ENCODE measurements at places on chromosomes 11 and 22.

DNA sequence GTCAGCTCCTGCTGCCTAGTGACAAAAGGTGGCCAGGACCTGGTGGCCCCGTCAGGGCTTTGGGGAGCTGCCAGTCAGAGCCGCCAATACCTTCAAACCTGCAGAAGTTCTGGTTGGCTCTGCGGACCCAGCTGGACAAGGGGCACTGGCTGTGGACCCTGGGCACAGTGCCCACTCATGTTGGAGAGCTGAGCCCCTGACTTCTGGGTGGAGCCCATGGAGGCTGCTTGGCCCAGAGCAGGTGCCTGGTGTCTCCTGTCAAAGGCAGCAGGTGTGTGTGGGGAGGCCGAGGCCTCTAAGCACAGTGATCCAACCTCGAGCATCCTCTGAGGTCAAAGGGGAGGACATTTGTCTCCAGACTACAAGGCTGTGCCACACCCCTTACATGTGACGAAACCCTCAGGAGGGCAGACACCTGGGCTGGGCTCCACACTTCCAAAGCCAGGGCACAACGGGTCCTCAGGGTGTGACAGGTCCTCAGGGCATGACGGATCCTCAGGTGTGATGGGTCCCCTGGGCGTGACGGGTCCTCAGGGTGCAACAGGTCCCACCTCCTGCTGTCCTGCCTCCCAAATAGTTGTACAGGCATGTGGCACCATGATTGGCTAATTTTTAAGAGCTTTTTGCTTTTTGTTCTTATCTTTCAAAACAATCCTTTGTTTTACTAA, 37.0 kb downstream of the MUC2 start:
- no peak for DNase-seq

- DNase-seq: no peak
Observed at GRCh38 chr11:83572581-83573496, 286.7 kb upstream of the CCDC90B start.

DNA sequence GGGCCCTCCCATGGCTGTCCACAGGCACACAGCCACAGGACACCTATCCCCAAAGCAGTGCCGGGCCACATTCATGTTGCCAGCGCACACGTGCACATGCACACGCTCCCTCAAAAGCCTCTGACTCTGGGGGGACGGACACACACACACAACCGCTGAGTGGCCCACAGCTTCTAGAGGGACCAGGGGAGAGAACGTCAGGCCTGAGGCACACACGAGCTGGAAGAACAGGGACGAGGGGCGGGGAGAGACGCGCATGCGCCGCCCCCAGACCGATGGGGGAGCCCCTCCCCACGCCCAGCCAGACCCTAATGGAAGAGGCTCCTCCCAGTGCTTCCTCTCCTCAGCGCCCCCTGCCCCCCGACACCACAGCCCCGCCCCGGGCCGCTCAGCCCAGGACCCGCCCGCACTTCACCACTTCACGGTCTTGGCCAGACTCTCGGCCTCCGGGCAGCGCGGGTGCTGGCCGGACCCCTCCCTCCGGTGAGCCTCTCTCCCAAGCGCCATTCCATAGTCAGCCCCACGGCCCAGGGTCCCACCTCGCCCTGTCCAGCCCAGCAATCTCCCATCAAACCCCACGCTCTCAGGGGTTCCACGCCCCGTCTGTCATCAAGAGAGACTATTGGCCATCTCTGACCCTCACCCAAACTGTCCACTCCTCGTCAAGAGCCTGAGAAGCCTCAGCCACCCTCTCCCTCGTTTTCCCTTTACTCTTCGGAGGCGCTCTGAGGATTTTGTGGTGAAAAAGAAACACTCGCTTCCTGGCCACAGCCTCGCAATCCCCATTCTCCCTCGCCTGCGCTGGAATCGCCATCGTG, 11.7 kb downstream of the NRXN2 start:
- DNase-seq: no peak

DNA sequence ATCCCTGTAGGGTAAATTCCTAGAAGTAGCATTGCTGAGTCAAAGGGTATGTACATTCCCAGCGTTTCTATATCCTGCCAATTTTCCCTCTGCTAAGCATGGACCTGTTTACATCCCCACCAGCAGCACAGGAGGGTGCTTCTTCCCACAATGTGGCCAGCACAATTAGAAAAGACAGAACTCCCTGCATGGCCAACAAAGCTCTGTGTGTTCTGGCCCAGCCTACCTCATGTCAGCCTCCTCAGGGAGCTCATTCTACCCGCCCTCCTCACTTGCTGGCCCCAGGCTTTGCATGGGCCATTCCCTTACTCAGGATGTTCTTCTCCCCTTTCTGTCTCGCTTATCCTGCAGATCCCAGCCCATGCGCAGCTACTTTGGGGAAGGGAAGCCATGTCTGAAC, 186.1 kb downstream of the DSCAML1 start:
- DNase-seq: no peak

DNA sequence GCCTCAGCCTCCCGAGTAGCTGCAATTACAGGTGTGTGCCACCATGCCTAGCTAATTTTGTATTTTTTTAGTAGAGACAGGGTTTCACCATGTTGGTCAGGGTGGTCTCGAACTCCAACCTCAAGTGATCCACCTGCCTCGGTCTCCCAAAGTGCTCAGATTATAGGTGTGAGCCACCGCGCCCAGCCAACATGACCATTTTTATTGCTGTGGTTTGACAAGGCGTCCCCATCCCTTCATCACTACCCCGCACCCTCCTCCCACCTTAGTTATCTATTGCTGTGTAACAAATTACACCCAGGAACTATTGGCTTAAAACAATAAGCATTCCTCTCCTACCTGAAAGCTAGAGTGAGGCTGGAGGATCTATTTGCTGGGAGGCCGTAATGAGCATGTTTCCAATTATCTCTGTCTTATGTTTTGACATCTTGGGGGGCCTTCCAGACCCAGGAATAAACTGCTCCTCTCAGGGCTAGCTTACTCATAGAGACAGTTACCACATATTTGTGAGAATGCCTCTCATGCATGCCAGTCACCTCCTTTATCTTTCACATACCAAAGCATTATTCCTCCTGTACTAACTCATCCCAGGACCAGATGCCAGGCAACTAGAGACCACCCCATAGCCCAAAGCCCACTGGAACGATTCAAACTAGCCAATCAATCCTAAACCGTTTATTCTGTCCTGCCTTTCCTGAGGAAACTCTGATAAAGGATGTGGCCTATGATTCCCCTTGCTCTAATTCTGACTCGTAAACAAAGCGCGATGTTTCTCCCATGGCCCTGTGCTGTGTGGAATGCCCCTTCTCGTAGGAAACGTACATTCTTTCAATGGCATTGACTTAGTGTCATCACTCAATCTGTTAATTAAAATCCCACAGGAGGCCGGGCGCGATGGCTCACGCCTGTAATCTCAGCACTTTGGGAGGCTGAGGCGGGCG, 19.4 kb downstream of the SNU13 start:
- DNase-seq: no peak

- DNase-seq: no peak
Observed at GRCh38 chr22:47872761-47873535, 1110.5 kb downstream of the TBC1D22A start.

- DNase-seq: no peak
Observed at GRCh38 chr11:66716996-66717395, 12.0 kb downstream of the SPTBN2 start.

DNA sequence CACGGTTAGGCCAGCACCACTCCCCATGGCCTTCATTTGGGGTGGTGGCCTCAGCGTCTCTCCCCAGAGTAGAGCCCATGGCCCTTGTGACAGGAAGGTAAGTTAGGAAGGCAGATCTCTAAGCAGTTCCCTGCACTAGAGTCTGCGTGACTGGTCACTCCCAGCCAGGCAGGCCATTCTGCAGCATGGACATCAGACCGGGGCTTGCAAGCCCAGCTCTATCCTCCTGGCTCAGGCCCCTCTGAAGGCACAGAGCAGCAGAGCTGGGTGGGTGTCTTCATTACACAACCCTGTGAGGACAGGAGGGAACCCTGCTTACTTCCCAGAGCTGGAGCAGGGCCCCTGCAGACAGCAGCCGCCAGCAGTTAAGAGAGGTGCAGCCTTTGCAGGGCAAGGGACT, 77.3 kb downstream of the PIWIL3 start:
- DNase-seq: no peak

GRCh38 chr11:11931461-11932055, 76.9 kb downstream of the DKK3 start:
- no peak for DNase-seq

DNA sequence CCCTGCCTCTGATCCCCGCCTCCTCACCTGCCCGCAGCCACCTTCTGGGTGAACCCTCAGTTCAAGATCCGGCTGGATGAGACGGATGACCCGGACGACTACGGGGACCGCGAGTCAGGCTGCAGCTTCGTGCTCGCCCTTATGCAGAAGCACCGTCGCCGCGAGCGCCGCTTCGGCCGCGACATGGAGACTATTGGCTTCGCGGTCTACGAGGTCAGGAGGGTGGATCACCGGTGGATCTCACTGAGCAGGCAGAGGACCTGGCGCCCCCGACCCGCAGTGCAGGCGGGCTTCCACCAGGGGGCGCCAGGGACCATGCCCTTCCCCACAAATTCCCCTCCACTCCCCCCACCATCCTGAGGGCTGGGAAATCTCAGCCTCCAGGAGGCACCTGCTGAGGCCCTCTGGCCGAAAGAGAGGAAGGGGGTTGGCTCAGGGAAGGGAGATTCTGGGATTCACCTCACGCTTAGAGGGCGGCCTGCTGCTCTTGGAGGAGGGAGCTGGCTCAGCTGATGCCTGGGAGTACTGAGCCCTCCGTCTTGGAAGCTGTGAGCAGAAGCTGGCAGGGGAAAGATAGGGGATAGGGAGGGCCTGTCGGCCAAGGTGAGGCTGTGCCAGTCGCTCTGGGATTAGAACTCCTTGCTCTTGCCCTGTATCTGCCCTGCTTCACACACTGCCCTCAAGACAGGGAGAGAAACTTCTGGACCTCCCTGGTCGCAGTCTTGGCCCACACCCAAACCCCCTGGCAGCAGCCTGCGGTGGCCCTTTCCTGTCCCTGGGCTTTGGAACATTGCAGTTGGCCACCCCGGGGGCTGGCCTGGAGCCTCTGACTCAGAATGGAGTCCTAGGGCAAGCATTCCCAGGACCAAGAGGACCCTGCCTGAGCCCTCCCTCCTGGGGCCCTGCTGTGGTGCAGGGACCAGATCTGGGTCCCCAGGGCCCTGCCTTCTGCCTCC, 23.2 kb downstream of the CAPN1 start:
- DNase-seq: peak; percentile 41

GRCh38 chr11:61587951-61588727, 7.3 kb upstream of the SYT7 start:
- DNase-seq: peak; percentile 66

- DNase-seq: no peak
Observed at GRCh38 chr11:94211261-94211830, 82.7 kb downstream of the PANX1 start.

GRCh38 chr11:45253640-45254039, 32.5 kb downstream of the SYT13 start:
- DNase-seq: no peak

DNA sequence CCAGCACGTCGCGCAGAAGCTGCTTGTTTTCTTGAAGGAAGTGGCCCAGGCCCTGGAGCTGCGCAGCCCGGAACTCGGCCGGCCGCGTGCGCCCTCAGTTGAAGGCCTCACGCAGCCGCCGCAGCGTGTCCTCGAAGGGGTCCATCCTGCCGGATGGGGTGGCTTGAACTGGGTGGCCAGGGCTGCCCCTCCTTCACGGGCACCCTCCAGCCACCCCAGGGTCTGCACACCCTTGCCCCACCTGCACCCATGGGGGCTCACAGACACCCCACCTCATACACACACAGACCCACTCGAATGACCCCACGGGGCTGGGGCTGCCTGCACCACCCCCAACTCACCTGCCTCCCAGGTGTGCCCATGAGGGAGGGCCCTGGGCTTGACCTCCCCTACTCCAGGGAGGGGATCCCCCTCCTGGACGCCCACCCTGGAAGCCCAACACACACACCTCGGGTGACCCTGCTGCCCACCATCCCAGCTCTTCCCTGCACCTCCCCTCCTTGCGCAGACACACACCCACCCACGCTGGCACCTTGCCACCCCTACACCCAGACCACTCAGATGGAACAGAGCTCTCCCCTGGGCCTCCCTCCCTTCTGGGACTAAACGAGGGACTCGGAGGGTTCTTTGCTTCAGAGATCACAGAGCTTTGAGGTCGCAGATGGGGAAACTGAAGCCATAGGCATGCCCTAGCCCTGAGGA, 6.8 kb downstream of the ALDH3B2 start:
- DNase-seq: no peak

- no peak for DNase-seq
Observed at GRCh38 chr22:33438273-33438672, 380.1 kb upstream of the SYN3 start.

- no peak for DNase-seq
Observed at GRCh38 chr11:112455791-112456190, 195.1 kb upstream of the PLET1 start.

GRCh38 chr11:132907651-132908413, 624.5 kb downstream of the OPCML start:
- no peak for DNase-seq

- DNase-seq: no peak
Observed at GRCh38 chr11:1100417-1101245, 26.0 kb downstream of the MUC2 start.

DNA sequence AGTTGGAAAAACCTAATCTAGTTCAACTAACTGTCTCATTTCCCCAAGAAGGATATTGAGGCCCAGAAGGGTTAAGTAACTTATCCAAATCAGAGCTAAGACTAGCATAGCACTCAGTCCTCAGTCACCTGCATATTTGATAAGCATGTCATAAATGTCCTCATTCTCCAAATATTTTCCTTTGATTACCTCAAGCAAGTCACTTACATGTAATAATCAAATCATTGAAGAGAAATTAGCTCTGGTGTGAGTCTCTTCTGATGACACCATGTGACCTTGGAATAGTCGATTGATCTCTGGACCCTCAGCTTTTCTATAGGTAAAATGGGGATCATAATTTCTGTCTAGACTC, 48.8 kb upstream of the PICALM start:
- no peak for DNase-seq

DNA sequence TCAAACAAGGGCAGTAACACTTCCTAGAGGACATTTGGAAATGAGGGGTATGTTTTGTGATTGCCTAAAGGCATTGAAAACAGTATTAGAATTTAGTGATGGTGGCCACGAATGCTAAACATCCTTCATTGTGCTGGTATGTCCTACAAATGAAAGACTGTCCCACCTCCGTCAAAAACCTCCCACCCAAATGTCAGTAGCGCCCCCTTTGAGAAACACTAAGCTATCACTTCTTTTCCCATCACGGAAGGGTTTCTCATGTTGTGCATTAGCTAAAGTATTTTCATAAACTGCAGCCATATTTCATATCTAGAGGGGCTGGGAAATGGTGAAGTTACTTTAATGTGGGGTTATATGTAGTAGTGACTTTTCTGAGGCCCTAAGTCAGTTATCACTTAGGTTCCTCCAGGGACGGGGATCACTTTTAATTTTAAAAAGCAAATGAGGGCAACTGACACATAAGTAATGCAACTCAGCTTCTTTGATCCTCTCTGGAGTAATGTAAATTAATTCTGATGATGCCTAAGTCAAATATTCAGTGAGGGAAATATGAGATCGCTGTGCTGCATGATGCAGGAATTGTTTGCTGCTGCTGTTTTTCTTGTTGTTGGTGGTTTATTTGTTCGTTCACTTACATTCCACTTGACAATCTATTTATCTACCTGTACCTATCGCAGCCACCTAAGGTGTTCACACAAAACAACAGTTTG, 1403.4 kb upstream of the TENM4 start:
- DNase-seq: no peak
